ENCODE measurements at places on chromosomes 5 and 9.

DNA sequence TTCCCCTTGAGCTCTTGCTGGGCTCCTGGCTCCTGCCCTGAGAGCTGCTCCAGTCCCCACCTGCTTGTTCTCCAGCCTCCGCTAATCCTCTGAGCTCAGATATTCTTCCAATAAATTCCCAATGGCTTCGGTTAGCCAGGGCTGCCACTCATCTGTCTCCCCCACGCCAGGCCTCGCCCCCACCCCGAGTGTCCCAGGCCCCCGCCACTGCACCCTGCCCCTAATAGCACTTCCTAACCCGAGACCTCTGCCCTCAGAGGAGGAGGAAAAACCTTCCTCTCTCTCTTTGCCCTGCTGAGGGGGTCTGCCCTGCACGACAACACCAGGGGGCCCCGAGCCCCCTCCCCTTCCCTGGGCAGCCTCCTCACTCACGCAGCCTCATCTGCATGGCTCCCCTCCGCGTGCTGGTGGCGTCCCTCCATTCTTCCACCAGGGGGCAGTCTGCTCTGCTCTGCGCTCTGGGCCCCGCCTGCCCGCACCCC lies 5.4 kb upstream of the LCN15 start:
- no peak for DNase-seq

GRCh38 chr9:5489630-5490490 lies 20.5 kb upstream of the PDCD1LG2 start:
- DNase-seq: no peak

- DNase-seq: no peak
Measured at GRCh38 chr5:2861605-2862004, 110.1 kb upstream of the IRX2 start.

- no peak for DNase-seq
Measured at GRCh38 chr9:1231998-1232919, 182.1 kb downstream of the DMRT2 start.

- no peak for DNase-seq
Measured at GRCh38 chr9:83491995-83492394, 46.2 kb downstream of the FRMD3 start.

- DNase-seq: no peak
Measured at GRCh38 chr5:124873713-124874112, 127.3 kb upstream of the ZNF608 start.

- no peak for DNase-seq
Measured at GRCh38 chr9:33306037-33306436, 15.7 kb downstream of the NFX1 start.

DNA sequence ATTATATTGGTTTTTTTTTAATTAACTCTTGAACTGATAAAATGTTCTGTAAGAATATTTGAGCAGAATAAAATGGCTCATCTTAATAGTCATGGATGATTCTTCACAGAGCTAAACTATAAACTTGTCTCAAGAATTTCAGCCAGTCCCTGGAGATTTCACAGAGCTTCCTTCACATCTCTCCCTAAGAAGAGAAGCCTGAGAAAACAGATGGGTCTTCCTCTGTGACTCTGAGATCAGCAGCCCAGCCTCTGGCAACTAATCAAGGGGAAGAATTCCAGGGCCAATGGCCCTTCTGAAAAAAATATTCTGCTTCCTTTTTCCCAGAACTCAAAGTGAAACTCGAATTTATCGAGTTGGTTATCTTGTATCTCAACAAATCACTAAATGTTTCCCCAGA lies 122.2 kb upstream of the ITGA1 start:
- DNase-seq: no peak

GRCh38 chr5:119286511-119287488 lies 69.0 kb upstream of the TNFAIP8 start:
- no peak for DNase-seq

- DNase-seq: no peak
Measured at GRCh38 chr9:114034661-114035062, 43.4 kb downstream of the AMBP start.

DNA sequence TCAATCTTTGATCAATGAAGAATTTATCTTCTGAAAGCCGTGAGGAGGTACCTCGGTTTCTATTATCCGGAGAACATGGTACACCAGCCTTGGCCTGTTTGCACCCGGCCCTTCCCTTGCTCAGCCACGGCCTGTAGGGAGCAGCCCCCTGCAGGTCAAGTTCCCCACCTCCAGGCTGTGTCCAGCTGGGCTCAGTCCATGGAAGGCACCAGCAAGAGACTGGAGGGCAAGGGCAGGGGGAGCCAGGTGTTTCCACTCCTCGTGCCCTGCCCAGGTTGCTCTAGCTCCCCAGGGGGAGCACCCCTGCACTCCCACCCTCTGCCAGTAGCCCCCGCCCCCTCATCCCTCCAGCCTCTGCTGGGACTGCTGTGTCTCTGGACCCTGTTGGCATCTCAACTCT lies 87.3 kb upstream of the ADAMTS2 start:
- no peak for DNase-seq

DNA sequence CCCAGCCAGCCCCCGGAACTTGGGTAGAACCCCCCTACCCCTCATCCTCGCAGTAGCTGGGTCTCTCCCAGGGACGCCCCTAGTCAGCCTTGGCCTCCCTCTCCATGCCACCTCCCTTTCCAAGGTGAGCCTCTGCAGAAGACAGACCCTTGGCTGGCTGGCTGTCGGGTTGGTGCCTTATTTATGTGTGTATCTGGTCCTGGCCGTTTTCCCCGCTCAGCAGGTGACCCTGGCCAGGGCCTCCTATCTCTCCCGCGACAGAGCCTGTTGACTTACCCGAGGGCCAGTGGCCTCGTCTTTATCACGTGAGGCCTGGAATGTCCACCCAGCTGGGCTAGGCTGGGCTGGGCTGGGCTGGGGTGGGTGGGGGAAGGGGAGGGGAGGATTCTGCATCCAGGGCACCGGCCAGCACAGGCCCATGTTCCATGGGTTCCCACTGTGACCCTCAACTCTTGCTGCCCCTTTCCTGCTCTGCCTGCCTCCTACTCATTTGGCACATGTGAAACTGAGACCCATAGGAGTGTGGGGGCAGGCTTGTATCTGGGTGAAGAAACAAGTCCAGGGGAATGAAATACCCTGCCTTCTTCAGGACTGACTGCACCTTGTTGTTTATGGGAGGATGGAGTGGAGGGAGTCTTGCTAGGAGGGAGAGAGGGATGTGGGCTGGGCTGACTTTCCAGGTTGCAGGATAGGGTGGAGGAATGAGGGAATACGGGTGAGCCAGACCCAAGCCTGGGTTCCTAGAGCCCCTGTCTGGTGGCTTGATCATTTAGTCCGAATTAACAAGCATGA lies 3.1 kb downstream of the CXXC5 start:
- DNase-seq: no peak

DNA sequence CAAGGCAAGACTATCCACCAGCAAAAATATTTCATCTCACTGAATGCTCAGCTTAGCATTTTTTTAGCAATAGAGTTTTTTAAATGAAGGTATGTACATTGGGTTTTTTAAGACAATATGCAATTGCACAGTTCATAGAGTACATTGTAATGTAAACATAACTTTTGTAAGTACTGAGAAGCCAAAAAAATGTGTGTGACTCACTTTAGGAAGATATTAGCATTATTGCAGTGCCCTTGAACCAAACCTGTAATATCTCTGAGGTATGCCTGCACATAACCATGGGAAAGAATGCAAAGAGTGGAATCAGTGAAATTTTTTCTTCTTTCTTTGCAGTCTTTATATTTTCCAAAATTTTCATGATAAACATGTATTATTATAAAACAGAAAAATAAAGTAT lies 1533.3 kb upstream of the WWC1 start:
- no peak for DNase-seq

- no peak for DNase-seq
Measured at GRCh38 chr9:83355729-83356151, 182.5 kb downstream of the FRMD3 start.

GRCh38 chr5:79200573-79201183 lies 35.3 kb upstream of the JMY start:
- no peak for DNase-seq

GRCh38 chr5:58183078-58183785 lies 276.7 kb downstream of the PLK2 start:
- DNase-seq: no peak

- no peak for DNase-seq
Measured at GRCh38 chr5:176660530-176660859, 13.2 kb downstream of the TSPAN17 start.

DNA sequence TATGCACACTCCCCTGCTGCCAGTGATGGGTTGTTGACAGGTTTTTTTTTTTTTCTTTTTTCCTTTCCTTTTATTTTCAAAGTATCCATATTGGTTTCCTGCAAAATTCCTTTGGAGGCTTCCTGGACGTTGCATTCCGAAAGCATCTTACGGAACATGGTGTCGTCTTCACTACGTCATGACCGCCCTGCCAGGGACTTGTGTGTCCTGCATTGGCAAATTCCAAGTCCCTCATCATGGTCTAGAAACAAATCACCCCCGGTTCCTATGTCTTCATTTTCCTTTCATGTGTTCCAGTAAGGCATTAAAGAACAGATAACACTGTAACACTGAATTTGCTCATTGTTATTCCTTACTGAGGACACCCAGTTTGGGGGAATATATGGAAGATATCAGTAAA lies 35.0 kb upstream of the ADAMTSL1 start:
- DNase-seq: no peak

- no peak for DNase-seq
Measured at GRCh38 chr9:123691765-123692303, 238.1 kb downstream of the DENND1A start.
